ENCODE measurements at places on chromosomes 1 and 21.
A peak's percentile ranks its signal among the peaks of the same experiment; 100 is the strongest.

DNA sequence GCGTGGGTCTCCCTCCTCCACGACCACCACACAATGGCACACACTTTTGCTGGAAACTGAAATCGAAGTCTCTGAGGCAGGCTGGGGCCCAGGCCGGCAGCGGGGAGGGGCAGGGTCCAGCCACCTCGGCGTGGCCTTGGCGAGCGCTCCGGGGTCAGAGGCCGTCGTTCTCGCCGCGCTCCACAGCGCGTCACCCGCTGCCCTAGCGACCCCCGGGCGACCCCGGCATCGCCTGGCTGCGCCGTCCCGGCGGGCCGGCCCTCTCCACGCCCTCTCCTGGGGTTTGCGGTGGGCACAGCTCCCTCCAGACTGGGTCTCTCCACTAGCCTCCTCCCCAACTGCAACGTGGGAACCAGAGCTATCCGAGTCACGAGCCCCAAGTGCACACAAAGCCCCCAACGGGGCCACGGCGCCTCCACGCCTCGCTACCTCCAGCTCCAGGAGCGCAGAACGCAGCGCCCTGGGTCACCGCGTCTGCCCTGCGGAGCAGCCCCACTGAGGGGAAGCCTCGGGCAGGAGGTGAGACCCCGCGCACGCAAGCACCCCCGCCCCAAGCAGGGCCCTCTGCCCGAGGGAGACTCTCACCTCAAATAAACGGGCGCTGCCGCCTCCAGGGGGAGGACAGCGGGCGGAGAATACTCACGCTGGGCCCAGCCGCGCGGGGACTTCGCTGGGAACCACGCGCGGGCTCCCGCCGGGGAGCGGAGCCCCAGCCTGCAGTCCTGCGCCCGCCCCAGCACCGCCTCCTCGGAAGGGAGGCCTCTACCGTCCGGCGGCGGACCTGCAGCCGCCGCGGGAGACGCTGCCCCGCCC lies 134.0 kb upstream of the BARHL2 start:
- peak; percentile 42 for DNase-seq

DNA sequence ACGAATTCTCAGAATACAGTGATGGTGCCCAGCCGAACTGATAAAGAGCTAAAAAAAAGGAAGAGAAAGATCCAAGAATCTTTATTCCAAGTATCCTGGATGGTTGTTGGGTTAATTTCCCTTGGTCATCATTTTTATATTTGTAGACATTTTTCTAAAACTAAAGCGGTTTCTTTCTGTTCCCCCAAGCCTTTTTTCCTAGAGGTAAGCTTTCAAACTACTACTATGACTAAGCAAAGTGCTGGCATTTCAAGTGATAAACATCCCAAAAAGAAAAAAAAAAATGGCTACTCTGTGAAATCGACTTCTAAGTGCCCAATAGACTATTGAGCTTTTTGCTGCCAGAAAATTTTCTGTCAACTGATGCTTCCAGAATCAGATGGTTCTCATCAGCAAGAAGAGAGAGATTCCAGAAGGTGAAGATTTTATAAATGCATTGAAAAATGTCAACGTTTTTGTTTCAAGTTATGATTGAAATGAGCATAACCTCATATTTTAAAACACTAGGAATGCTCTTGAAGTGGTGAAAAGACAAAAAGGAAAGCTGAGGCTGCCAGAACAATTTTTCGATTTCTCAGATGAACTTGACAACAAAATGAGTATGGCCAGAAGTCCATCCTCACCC lies 96.1 kb upstream of the ZC3H11B start:
- DNase-seq = no peak

- DNase-seq = no peak
Measured at GRCh38 chr1:32877211-32878110, 6.7 kb upstream of the FNDC5 start.

GRCh38 chr1:173241528-173242347 lies 34.6 kb upstream of the TNFSF4 start:
- no peak for DNase-seq

- DNase-seq = no peak
Measured at GRCh38 chr1:34743775-34744174, 11.1 kb upstream of the GJB5 start.

GRCh38 chr1:17948594-17948993 lies 159.0 kb upstream of the IGSF21 start:
- no peak for DNase-seq

DNA sequence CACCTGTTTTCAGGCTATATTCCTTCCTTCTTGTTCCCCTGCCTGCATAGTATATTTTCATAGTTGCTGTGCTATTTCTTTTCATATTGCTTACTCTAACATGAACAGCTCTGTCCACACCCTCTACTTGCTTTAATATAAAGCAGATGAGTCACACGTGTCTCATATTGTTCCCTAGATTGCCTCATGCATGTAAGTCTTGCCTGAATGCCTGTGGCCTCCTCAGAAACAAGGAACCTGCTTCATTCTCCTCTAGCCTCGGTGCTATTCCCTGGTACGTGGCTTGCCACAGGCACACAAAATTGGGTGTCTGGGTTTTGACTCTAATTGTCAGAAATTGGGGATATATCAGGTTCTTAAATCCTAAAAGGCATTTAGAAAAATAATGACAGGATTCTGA lies 16.5 kb upstream of the PKP1 start:
- no peak for DNase-seq

DNA sequence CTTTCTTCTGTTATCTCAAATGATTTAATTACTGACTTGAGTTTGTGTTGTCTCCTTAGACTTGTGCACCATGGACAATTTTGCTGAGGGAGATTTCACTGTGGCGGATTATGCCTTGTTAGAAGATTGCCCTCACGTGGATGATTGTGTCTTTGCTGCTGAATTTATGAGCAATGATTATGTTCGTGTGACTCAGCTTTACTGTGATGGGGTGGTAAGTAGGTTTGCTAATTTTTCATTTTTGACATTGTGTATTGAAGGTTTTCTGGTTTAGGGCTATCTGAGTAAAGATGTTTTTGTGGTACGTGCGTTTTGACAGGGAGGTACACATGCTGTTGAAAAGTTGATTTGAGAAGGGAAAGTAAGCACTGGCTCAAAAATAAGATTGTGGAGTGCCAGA lies 14.1 kb downstream of the TTC3 start:
- DNase-seq = no peak

DNA sequence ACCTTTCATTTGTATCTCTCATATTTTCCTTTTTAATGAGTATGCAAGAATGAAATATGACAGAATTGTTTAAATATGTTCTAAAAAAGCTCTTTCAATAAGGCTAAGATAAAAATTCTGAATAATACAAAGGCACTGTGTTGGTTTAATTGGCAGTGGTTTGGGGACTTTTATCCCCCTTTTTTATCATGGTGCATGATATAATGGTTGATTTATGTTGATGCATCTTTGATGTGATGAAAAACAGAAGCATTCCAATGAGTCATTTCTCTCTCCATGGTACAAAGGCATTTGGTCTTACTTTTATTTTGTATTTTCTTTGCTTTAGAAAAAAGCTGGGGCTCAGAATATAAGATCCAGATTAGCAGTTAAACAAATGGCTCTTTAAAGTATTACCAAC lies 127.2 kb upstream of the GREM2 start:
- no peak for DNase-seq

DNA sequence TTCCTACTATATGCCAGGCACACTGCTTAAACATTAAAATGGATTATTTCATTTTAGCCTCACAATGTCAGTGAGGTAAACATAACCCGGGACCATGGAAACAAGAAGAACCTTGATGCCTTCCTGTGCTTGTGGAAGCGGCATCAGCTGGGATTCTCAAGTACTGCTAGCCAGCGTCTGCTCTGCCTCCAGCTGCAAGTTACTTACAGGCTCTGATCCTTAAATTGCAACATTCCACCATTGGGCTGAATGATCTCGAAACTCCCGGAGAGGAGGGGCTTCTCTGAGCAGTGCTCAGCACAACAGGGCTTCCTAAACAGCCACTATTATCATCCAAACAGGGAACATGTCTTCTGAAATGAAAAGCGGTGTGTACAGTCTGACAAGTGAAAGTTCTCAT lies 6.7 kb upstream of the MAN1C1 start:
- DNase-seq = no peak

DNA sequence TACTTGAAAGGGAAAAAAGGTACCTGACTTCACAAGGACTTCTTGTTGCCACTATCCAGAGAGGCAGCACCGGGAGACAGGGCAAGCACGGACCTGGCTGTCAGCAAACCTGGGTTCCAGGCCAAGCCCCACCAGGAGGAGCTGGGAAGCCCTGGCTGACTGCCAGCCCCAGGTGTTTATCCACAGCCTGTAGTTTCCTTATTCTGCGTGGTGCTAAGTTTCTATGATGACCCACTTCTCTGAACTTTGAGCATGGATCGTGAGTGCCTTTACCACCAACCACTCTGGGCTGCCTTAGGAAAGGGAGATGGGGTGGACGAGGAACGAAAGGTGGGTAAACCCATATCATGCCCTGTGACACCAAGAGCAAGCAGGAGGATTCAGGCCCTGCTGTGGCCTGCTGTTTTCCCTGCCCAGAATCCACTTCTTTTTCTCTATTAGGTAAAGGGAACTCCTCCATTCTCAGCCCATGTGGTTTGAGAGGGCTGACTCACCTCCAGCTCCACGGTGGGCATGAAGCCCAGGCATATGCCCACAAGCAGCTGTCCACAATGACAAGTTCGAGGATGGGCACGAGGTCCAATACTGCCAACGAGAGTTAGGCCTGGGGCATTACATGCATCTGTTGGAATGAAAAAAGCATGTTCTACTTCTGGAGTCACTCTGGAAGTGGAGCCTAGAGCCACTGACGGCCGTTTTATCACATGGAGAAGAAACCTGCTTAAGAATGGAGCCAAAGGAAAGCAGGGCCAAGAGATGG lies 20.3 kb downstream of the TSPAN2 start:
- no peak for DNase-seq

DNA sequence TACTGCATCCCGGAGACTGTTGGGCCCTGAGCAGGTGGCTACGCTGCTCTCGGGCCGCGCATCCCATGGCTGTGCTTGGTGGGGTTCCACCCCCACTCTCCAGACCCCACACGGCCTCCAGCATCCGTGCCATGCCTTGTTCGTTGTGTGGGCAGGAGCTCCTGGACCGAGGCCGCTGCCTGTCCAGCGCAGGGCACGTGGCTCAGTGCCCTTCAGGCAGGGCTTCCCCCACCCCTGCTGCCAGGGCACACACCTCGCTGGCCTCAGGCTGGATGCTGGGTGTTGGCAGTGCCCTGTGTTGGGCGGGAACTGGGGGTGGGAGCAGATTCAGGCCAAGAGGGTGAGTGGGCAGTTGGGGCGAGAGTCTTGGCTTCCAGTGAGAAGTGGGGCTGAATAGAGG lies 9.9 kb downstream of the PRKCZ start:
- DNase-seq = no peak

GRCh38 chr21:37855271-37855646 lies 61.0 kb downstream of the KCNJ6 start:
- no peak for DNase-seq

DNA sequence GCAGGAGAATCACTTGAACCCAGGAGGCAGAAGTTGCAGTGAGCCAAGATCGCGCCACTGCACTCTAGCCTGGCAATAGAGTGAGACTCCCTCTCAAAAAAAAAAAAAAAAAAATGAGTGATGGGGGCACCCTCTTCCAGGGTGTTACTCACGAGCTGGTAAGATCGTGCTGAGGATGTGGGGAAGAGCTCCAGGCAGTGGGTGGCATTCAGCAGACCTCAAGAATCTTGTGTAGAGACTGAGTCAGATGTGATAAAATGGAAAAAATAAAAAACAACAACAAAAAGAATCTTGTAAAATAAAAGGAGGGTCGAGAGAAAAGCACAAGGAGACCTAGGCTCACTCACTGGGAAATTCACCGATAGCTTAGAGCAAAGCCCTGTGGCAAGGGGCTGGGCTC lies 38.5 kb downstream of the EPHA2 start:
- no peak for DNase-seq

- no peak for DNase-seq
Measured at GRCh38 chr1:143720087-143721023, 251.4 kb downstream of the FAM72C start.

GRCh38 chr1:186030453-186030852 lies 296.3 kb downstream of the HMCN1 start:
- no peak for DNase-seq

- no peak for DNase-seq
Measured at GRCh38 chr1:65615859-65616258, 176.8 kb upstream of the PDE4B start.

DNA sequence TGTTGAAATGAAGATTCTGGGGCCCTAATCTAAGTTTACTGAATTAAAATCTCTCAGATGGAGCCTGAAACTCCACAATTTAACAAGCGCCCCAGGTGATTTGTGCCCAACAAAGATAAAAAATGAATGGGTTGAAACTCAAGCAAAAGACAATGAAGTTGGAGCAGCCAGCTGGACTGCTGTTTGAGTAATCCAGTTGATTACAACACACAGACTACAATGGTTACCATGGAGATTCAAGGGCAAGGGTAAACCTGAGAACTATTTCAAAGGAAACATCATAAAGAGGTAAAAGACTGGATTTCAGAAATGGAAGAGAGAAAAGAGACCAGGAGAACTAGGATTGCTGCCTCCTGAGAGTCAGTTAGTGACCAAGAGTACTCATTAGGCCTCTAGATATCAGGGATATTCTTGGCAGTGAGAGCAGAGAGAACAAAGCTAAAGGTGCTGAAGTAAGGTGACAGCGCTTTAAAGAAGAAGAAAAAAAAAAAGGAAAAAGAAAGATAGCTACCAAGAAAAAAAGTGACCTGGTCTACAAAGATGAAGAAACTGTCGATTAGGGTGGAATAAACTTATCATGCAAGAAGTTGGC lies 44.5 kb downstream of the LRRC53 start:
- DNase-seq = no peak
